GM12864 (cell line): ENCODE measurements at places on chromosomes 7 and 10.

GRCh38 chr7:112503361-112503972, 22.7 kb downstream of the LSMEM1 start:
- DNase-seq, result no peak

DNA sequence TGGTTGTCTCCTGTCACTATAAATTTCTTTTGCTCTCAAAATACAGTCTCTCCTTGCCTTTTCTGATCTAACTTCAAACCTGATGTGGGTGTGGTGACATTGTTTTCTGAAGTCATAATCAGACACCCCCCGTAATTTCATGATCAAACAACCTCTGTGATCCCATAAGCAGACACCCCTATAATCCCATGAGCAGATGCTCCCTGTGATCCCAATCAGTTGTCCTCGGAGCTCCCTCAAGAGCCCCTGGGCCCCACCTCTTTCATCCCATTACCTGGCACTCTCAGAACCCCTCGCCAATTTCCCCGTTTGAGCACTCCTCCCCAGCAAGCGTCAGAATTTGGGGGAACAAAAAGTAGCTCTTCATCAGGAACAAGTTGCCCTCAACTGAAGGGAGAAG, 246.3 kb upstream of the FZD8 start:
- DNase-seq, result no peak

- no peak for DNase-seq
Measured at GRCh38 chr7:14419531-14419930, 430.1 kb upstream of the ETV1 start.

DNA sequence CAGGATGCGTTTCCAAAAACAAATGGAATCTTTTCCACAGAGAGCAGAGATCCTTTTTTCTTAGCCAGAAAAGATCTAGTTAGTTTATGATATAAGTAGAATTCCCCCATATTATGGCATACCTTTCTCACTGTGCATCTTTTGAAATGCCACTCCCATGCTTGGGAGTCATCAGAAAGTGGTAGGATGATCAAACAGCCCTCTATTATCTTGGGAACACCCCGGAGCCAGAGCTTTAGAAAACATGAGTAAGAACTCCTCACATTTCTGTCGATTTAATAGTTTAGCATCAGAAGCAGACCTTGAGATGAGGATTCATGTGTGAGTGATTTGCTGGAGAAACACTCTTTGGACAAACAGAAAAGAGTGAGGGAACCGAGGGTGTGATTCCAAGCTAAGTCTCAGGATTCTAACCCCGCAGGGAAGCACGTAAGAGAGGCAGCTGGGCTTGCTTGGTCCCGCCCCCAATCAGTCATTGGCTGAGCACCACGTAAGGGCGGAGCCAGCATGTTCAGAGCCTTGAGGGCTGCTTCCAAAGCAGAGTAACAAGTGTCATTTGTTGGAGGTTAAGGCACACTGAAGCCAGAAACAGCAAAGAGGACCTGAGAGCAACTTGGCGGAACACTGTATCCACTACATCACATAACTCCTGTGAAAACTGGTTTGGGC, 43.7 kb upstream of the NXPH1 start:
- no peak for DNase-seq

DNA sequence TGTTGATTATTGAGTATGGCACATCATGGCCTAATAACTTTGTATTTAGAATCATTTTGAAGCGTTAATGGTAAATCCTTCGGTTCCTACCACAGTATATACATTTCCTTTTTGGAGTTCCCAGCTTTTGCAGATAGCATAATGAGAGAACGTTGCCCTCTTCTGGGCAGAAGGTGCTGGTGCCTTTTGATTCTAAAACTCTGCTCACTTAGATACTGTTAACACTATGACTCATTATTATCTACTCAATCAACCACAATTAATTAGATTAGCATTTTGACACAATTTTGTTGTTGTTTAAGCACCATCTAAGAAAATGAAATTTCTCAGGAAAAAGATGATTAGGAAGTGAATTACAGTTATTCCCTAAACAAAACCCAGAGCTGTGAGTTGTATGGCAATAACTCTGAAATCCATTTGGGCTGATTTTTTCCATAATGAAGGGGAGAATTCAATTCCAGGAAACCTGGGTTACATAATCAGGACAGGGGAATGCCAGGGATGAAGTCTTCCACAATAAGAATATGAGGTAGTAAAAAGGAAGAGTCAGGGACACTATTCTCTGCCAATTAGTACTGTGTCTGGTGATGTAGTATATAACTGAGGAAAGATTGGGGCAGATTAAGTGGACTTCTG, 11.5 kb upstream of the DLD start:
- no peak for DNase-seq

DNA sequence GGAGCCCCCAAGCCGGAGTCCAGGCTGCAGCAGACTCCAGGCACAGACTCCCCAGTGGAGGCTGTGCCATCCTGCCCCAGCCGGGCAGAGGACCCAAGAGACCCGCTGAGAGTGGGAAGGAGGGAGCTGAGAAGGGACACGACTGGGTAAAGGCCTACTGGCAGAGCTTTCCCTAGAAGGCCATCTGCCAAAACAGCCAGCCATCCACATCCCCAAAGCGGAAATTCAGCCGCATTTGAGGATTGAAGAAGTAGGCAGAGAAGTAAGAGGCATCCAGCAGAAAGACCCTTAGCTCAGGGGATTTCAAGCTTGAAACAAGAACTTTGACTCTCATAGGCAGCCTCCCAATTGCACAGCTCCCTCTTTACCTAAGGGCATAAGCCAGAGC, 857 bp downstream of the CPXM2 start:
- DNase-seq, result no peak

GRCh38 chr10:114709984-114710383, 51.9 kb upstream of the ABLIM1 start:
- DNase-seq, result no peak

GRCh38 chr10:78362406-78363022, 328.9 kb downstream of the RPS24 start:
- no peak for DNase-seq

DNA sequence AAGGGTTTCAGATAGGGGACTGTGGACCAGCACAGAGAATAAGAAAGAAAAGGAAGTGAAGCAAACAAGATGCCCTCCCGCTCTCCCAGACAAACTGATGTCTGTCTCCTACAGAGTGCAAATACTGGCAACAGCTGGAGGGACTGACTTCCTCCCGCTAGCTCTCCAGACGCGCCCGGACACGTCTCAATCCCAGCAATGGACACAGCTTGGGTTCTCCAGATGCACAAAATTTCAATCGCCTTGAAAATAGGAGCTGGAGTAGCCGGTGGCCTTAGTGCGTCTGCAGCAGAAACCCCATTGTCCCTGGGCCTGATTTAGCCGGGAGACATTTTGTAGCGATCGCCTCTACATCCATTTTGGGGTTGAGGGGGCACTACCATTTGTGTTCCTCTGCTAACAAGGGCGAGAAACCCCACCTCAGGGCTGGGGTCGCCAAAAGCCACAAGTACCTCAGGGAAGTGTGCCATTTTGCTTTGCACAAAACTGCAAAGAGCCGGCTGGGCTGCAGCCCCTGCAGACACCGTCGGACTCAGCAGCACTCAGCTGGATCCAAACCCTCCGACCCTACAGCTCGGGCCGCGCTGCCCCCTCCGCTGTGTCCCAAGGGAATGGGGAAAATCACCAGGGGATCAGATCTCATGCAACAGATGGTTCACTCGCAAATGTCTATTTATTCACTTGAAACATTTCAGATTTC, 5.9 kb downstream of the CPA2 start:
- DNase-seq, result no peak

GRCh38 chr10:923844-924523, 7.5 kb downstream of the LARP4B start:
- DNase-seq, result no peak

GRCh38 chr10:102917314-102917961, 656 bp upstream of the CNNM2 start:
- DNase-seq, result no peak

DNA sequence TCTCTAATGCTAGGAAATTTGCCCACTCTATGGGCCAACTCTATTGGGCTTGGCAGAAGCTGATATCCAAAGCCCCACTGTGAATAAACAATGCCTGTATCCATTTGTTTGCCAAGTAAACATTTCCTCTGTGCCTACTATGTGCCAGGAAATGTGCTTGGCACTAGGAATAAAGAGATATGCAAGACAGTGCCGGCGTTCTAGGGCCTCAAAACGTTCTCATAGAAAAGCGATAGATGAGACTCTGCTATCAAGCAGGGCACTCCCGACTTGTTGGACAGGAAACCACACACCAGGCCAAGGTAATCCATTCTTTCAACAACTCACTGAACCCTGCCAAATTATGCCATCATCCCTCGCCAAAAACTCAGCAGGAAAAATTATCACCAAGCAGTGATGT, 196.7 kb downstream of the IPMK start:
- no peak for DNase-seq

GRCh38 chr10:1576467-1577372, 160.6 kb downstream of the ADARB2 start:
- no peak for DNase-seq

GRCh38 chr10:128191847-128192246, 65.6 kb upstream of the MKI67 start:
- no peak for DNase-seq

DNA sequence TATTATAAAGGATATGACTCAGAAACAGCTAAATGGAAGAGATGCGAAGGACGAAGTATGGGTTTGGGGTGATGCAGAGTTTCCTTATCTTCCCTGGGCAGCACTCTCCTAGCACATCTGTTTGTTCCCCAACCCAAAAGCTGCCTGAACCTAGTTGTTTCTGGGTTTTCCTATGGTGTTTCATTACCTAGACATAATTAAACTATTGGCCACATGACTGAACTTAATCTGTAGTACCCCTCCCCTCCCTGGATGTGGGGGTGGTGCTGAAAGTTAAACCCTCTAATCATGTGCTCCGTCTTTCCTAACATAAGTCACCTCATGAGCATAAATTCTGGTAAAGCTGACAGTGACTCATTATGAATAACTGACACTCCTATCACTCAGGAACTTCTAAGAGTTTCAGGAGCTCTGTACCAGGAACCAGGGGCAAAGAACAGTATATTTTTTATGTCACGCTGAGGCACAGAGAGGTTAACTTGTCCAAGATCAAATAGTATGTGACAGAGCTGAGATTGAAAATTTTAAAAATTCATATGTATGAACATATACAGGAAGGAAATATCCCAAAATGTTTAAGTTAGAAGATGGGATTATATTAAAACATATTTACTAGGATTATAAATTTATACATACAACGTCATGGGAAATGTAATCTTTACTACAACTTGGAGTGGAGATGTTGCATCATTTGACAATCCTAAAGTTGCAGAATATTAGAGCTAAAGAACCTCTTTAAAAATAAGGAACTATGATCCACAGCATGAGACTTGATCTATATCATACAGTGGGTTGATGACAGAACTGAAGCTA, 4.8 kb downstream of the STRIP2 start:
- no peak for DNase-seq

GRCh38 chr7:20005081-20005480, 212.1 kb downstream of the MACC1 start:
- no peak for DNase-seq

- DNase-seq, result peak; percentile 39
Measured at GRCh38 chr10:89392974-89393373, 551 bp downstream of the IFIT1 start.

- DNase-seq, result no peak
Measured at GRCh38 chr10:129161150-129161549, 305.9 kb upstream of the MGMT start.

- no peak for DNase-seq
Measured at GRCh38 chr10:44335330-44336021, 49.4 kb downstream of the CXCL12 start.

GRCh38 chr10:13908475-13908874, 321.7 kb downstream of the PRPF18 start:
- no peak for DNase-seq

DNA sequence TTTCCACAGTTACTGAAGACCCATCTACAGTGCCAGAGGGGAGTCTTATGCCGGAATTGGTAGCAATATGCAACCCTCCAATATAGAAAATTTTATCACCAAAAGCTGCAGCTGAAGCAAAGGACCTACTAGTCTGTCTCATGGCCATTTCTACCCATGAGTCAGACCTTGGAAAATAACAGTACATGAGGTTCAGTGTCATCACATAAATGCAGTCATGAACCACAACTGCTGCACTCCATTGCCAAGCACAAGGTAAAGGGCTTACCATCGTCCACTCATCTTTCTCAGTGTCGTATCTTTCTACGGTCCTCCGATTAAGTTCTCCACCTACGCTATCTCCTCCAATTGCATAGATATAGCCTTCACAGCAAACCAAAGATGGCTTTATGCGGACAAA, 21.8 kb downstream of the KBTBD2 start:
- no peak for DNase-seq

- DNase-seq, result no peak
Measured at GRCh38 chr7:73397521-73398281, 35.9 kb upstream of the FZD9 start.

DNA sequence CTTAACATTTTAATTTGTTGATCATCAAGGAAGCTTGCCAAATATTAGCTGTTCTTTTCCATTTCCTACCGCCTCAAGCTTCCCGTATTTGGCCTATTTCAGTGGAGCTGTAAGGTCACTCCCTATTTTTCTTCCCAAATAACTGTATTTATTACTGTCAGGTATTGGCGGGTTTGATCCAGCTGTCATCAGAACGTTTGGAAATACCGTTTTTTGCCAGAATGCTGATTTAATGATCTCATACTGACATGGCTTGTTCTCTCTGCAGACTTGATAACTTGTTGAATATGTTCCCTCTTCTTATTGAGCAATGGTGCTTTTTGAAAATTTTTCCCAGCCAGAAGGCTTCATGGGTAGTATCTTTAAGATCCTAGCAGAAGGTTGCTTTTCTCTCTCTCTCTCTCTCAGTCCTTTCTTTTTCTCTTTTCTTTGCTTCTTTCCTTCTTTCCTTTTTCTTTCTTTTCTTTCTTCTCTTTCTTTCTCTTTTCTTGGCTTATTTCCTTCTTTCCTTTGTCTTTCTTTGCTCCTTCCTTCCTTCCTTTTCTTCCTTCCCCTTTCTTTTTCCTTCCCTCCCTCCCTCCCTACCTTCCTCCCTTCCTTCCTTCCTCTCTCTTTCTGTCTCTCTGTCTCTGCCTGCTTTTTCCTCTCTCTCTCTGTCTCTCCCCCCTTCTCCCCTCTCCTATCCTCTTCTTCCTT, 42.1 kb downstream of the CUX1 start:
- no peak for DNase-seq

DNA sequence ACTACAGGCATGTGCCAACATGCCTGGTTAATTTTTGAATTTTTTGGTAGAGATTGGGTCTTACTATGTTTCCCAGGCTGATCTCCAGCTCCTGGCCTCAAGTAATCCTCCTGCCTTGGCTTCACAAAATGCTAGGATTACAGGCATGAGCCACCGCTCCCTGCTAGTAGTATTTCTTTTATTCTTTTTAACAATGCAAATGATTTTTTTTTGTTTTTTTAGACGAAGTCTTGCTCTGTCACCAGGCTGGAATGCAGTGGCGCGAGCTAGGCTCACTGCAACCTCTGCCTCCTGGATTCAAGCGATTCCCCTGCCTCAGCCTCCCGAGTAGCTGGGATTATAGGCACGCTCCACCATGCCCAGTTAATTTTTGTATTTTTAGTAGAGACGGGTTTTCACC, 58.1 kb downstream of the SVIL start:
- no peak for DNase-seq
